NCI-H510A treated with DMSO at 0.1 percent for 48 hours (cell line): ENCODE measurements at places on chromosomes 16 and 17.

GRCh38 chr16:74497761-74498160, 76.5 kb upstream of the CLEC18B start:
- DNase-seq, result no peak

GRCh38 chr17:82457929-82458178, 687 bp upstream of the NARF start:
- peak; percentile 91 for DNase-seq

DNA sequence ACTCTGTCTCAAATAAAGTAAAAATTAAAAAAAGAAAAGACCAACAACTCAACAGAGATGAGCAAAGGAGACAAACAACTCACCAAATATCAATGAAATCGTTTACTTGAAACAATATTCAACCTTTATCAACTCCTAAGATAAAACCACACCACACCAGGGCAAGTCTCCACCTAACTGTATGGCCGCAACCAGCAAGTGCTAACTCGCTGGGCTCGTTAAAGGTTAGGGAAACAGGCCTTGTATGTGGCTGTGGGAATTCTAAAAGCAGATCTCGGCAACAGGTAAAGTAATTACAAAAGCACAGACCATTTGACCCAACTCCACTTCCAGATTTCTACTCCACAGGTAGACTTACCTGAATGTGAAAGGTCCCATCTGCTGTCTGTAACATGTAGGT, 9.3 kb downstream of the ZCCHC14 start:
- no peak for DNase-seq

DNA sequence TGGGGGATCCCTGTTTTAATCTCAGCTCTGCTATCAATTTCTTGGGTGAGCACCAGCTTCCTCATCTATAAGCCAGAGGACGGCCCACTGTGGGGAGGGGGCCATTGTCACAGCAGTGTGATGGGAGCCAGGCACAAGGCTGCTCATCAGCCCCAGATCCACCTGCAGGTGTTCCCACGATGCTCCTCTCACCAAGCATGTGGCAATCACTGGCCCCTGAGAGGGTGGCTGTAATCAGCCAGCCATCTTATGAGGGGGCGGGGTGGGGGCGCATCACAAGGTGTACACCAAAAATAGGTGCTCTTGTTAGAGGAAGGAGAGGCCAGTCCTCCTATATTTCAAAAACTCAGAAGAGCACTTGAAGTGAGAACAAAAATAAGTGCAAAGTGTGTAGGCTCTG, 31.2 kb downstream of the HNF1B start:
- no peak for DNase-seq

DNA sequence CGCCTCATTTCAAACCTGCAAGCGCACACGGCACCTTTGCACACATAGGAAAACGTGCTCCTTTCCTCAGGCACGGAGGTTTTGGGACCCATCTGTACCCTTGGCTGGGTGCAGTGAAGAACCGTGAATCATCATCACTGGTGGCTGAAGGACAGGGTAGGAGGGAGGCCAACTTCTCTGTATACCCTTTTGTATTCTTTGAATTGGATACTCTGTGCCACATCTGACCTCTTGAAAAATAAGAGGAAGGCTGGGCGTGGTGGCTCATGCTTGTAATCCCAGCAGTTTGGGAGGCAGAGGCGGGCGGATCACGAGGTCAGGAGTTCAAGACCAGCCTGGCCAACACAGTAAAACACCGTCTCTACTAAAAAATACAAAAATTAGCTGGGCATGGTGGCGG, 11.7 kb downstream of the GPRC5B start:
- DNase-seq, result no peak

DNA sequence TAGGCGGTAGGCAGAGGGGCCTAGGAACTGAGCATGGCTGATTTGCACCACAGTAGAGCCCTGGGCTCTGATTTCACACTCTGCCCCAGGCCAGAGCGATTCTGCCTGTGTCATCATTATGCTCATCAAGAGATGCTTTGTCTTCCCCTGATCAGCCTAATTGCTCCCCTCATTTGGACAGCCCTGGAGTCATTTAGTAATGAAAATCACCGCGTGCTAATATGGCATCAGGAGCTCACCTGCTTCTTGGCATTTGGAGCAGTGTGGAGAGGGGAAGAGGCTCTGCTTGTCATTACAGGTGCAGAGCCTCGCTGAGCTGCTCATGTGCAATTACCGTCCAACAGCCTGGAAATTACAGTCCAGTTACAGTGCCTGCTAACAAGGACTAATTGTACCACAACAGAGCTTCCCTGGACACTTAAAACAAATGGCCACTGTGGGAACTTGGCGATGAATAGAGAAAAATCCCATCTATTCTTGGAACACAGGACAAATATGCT, 157.1 kb upstream of the WSCD1 start:
- no peak for DNase-seq

DNA sequence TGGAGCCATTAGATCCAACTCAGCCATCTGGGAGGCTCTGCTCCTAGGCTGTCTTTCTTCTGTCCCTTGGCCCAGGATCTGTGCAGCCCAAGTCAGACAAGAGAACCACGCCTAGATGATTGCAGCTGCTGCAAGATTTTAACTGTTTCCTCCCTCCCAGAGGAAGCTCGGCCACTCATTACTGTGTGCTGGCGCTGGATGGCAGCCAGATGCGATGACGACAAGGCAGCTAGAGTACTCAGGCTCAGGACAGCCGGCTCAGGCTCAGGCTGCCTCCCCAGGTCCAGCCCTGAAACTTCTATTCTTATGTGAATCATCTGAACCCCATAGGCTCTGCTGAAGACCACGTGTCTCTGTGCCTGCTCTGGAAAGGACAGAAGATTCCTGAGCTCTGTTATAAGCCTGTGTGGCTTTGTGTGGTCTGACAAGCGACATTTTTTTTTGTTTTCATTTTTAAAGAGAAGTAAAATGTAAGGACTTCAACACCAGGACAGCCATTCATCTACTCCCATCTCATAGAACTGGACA, 32.1 kb upstream of the FBXW10B start:
- DNase-seq, result peak; percentile 97

GRCh38 chr16:28208824-28209223, 2.9 kb downstream of the XPO6 start:
- no peak for DNase-seq

DNA sequence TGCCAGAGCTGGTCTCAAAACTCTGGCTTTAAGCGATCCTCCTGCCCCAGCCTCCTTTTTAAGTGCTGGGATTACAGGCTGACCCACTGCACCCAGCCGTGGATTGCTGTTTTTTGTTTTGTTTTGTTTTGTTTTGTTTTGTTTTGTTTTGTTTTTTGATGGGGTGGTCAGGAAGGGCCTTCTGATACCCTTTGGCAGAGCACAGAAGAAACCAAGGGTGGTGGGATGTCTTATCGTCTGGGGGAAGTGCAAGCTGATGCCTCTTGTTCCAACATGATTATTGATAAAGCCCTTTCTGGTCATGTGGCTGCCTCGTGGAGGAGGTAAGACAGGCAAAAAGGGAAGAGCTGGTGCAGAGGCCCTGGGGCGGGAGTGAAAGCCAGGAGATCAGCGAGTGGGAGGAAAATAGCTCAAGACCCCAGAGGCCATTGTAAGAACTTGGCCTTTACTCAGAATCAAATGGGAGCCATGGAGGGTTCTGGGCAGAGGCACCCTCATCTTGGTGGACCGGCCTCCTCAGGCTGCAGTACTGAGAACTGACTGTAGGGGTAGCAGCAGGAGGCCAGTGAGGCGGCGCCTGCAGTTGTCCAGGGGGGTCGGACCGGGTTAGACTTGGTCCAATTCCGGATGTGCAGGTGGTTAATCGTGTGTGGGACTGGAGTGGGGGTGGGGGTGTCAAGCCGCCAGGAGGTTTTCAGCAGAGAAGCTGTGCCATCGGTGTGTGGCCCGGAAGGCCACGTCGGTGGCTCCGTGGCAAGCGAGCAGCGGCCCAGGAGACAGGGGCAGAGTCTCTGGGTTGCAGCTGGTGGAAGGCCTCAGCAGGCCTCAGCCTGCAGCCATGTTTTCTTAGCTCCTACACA, 84.4 kb upstream of the GSE1 start:
- DNase-seq, result no peak

DNA sequence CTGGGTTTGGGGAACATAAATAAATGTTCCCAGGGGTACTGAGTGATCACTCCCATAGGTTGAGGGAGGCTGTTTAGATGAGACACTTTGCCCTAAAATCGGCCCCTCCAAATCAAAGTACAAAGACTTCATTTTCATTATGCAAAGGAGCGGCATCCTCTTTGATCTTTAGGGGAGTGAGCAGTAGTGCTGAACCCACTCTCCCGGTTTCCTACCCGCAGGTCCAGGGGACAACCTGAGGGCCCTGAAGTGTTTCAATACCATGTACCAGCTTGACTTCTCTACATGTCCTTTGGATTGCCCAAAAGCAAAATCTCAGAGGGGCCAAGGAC, 3.6 kb downstream of the HOXB6 start:
- DNase-seq, result no peak

GRCh38 chr16:10497132-10498101, 83.0 kb downstream of the EMP2 start:
- DNase-seq, result no peak

DNA sequence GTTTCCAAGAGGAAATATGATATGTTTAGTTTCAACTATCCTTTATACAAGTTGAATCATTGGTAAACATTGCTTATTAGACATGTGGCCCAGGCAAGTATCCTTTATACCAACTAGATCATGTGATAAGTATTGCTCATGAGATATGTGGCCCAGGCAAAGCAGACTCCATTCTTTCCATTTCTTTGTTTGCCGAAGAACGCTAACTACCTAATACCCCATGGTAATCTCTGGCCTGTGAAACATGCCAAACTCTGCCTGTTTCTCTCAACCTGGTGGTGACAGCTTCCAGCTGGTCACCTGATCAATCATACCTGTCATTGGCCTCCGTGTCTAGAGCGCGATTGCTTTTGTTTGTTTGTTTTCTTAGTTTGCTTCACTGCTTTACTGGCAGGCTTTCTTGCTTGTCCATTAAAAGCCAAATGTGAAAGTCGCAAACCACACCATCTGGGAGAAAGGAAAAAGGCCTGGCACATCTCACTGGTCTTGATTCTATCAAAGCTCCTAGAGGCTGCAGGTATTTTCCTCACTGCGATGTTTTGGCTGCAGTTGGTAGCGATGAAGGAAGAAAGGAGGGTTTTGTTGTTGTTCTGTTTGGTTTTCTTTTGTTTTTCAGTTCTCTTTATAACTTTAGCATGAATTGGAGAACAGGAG, 686.2 kb downstream of the KCNJ2 start:
- DNase-seq, result peak; percentile 93

- peak; percentile 80 for DNase-seq
Measured at GRCh38 chr17:42675348-42675964, 1.3 kb downstream of the PLEKHH3 start.

GRCh38 chr16:75429621-75430403, 3.5 kb downstream of the CFDP1 start:
- no peak for DNase-seq

- DNase-seq, result no peak
Measured at GRCh38 chr17:1729966-1730325, 5.4 kb downstream of the WDR81 start.

DNA sequence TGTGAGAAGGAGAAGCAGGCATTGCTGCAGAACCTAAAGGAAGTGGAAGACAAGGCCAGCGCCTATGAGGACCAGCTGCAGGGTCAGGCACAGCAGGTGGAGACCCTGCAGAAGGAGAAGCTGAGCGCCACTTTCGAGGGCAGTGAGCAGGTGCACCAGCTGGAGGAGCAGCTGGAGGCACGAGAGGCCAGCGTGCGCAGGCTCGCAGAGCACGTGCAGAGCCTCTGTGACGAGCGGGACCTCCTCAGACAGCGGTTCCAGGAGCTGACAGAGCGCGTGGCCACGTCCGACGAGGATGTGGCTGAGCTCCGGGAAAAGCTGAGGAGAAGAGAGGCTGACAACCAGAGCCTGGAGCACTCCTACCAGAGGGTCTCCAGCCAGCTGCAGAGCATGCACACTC, 41.5 kb downstream of the PLD6 start:
- no peak for DNase-seq

DNA sequence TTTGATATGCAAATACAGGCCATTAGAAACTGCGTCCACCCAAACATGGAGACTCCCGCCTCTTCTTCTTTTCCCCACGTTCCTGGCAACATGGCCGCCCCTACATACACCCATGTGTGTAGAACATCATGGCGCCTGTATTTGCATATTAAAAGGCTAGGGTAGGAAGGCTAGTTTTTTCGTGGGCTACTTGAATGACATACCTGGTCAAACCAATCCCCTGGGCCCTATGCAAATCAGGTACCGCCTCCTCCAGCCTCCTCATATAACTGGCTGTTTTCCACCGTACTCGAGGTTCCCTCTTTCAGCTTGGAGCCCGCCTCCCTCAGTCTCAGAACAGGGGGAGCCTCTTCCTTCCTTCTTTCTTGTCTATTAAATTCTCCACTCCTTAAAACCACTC, 840 bp upstream of the CD300LB start:
- no peak for DNase-seq

GRCh38 chr17:35906191-35906925, 24.2 kb downstream of the RDM1 start:
- no peak for DNase-seq

GRCh38 chr16:84270071-84270470, 24.6 kb upstream of the WFDC1 start:
- DNase-seq, result no peak

DNA sequence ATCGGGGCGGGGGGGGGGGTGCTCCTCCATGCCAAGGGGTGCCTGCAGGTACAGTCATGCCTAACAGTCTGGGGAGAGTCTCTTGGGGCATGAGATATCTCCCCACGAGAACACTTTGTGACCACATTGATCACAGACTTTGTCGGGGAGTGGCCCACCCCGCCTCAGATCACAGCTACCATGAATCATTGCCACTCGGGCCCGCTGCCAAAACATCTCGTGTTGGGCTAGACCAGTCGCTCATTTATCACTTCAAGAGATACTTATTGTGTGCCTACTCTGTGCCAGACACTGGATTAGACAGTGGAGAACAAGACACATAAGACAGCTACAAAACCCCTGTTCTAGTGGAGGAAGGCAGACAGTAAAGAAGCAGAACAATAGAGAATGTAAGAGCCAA, 72.6 kb downstream of the CLEC16A start:
- DNase-seq, result no peak

- DNase-seq, result no peak
Measured at GRCh38 chr17:2157675-2158395, 102.9 kb downstream of the HIC1 start.

DNA sequence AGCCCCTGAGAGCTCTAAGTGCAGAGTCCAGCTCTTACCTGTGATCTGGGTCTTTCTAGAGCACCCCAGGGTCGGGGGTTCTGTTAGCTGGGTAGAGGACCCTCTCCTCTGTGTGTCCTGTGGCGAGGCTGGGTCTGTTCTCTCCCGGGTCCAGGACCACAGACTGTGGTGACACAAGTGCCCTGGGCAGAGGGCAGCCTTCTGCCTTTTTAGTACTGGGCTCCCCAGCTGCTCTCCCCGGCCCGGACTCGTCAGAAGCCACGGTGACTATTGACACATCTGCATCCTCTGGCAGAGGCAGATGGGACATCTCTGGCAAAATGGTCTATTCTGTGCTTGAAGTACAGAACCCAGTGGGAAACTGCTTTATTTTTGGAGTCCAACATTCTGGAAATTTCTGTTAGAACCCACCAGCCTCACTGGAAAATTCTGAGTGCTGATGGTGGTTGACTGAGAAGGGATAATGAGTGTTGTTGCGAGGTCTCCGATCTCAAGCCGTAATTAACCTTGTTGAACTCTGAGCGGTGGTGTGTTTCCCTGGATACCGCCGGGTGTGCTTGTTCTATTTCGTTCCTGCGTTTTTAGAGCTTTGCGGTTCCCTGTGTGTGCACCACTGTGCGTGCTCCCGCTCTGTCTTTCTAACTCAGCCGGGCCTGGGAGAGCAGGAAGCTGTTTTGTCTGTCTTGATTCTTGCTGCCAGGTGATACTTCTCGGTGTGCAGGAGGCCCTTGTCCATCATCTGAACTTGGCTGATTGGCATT, 26.0 kb upstream of the NUDT16L1 start:
- no peak for DNase-seq

- DNase-seq, result no peak
Measured at GRCh38 chr16:80346111-80346632, 194.6 kb upstream of the DYNLRB2 start.
